ENCODE measurements at places on chromosomes 7 and 10. TPM values are rescaled to one million over a fixed set of nuclear protein-coding genes. Genes with fewer than 3 reads are reported as not detected.

Gene CALHM1
- not detected for total RNA-seq

Gene C7orf33
- total RNA-seq, result not detected

Gene ALOX5
- total RNA-seq, result not detected

Gene NYAP1
- total RNA-seq, result 0.13 TPM

Gene DNAH11
- 0.40 TPM for total RNA-seq

Gene VSTM4
- total RNA-seq, result 5.2 TPM

Gene MSMB
- not detected for total RNA-seq

Gene NPY
- not detected for total RNA-seq

Gene FBXL13
- 4.5 TPM for total RNA-seq

Gene SAMD9
- 26.8 TPM for total RNA-seq

Gene CRYGN
- 0.13 TPM for total RNA-seq

Gene SRRT
- total RNA-seq, result 37.4 TPM

Gene SRGN
- 310 TPM for total RNA-seq

Gene MDH2
- 62.2 TPM for total RNA-seq

Gene ADARB2
- total RNA-seq, result not detected

Gene INA
- 0.44 TPM for total RNA-seq

Gene NCF1
- not detected for total RNA-seq

Gene ELN
- 55.2 TPM for total RNA-seq

Gene DENND10
- total RNA-seq, result 63.4 TPM

Gene MORN4
- total RNA-seq, result 10.4 TPM

Gene FAM25G
- not detected for total RNA-seq

Gene ACHE
- not detected for total RNA-seq

Gene CTAGE8
- not detected for total RNA-seq

Measured in aortic smooth muscle cell (primary cell).